Keratinocyte (primary cell): ENCODE measurements at places on chromosomes 3 and 15. TPM values are rescaled to one million over a fixed set of nuclear protein-coding genes. Genes with fewer than 3 reads are reported as not detected.

AGBL1 gene
- not detected in 3 replicates for polyA plus RNA-seq

ACAD11 gene
- polyA plus RNA-seq, result 15.4 to 32.1 TPM (median 28.4 TPM) in 3 replicates

CPNE9 gene
- polyA plus RNA-seq, result not detected in 3 replicates

RPP14 gene
- polyA plus RNA-seq, result 20.6 to 24.6 TPM (median 21.7 TPM) in 3 replicates

EBLN2 gene
- 1.0 to 4.0 TPM (median 2.9 TPM) in 3 replicates for polyA plus RNA-seq

CCR3 gene
- 0.16 to 0.84 TPM (median 0.17 TPM) in 3 replicates for polyA plus RNA-seq

LRRC34 gene
- 0.17 to 0.43 TPM (median 0.36 TPM) in 3 replicates for polyA plus RNA-seq

SENP8 gene
- polyA plus RNA-seq, result 3.1 to 6.0 TPM (median 5.8 TPM) in 3 replicates

ABCF3 gene
- polyA plus RNA-seq, result 39.2 to 53.8 TPM (median 43.5 TPM) in 3 replicates

GRCh38 chr3:72829701-72830100 is 18.5 kb downstream of the SHQ1 start:
- H3K4me3 ChIP-seq, result no peak overlapping the region
- no peak overlapping the region for H3K27ac ChIP-seq
- no peaks in the 10 kb centered on the region for H3K36me3 ChIP-seq
- H3K4me1 ChIP-seq, result no peaks in the 10 kb centered on the region
- DNase-seq, result no peak
- no peaks in the 10 kb centered on the region for H3K27me3 ChIP-seq

- DNase-seq, result no peak
- H3K27me3 ChIP-seq, result no peaks in the 10 kb centered on the region
- no peak overlapping the region for H3K4me3 ChIP-seq
- H3K27ac ChIP-seq, result no peak overlapping the region
- H3K36me3 ChIP-seq, result no peaks in the 10 kb centered on the region
Observed at GRCh38 chr3:188212308-188212969, 58.5 kb downstream of the LPP start.

DNA sequence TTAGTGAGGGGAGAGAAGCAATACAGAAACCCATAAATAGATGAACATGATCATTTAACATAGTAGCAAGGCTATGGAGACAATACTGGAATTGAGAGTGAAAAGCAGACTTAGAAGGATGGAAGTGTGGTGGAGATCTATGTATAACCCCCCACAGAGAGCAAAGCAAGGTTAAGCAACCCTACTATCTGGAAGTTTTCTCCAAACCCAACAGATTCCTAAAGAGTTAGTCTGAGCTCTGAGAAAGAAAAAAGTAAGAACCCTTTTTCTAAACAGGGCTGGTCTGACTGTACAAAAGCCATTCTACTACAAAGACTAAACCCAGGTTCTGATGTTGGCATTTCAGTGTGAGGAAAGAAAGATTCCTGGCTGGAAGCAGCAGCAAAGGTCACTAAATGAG is 153.2 kb downstream of the WNT5A start:
- H3K27me3 ChIP-seq, result no peaks in the 10 kb centered on the region
- H3K36me3 ChIP-seq, result no peaks in the 10 kb centered on the region
- H3K4me1 ChIP-seq, result no peaks in the 10 kb centered on the region
- H3K4me3 ChIP-seq, result no peak overlapping the region

GRCh38 chr15:38525489-38525888 is 39.1 kb downstream of the RASGRP1 start:
- no peaks in the 10 kb centered on the region for H3K4me1 ChIP-seq
- H3K27me3 ChIP-seq, result peaks cover 3% of the 10 kb centered on the region
- H3K27ac ChIP-seq, result no peak overlapping the region
- H3K4me3 ChIP-seq, result no peak overlapping the region

DNA sequence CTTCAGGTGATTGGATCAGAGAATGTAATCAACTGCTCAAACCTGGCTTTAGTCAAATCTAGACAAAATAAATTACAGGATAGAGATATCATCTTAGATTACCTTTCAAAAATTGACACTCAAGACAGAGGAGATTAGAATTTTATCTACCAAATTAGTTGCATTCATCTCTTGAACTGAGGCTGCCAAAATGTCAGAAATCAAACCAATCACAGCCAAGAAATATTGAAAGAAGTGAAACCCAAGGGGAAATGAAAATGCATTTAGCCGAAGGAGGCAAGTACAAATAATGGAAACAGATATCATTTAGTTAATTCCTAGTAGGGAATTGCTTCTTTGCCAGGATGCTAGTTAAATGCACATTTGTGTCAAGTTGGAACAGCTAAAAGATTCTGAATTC is 261.1 kb upstream of the PDZRN3 start:
- no peak overlapping the region for H3K4me3 ChIP-seq
- no peaks in the 10 kb centered on the region for H3K27me3 ChIP-seq
- no peak for DNase-seq
- H3K4me1 ChIP-seq, result no peaks in the 10 kb centered on the region
- no peaks in the 10 kb centered on the region for H3K36me3 ChIP-seq

DNA sequence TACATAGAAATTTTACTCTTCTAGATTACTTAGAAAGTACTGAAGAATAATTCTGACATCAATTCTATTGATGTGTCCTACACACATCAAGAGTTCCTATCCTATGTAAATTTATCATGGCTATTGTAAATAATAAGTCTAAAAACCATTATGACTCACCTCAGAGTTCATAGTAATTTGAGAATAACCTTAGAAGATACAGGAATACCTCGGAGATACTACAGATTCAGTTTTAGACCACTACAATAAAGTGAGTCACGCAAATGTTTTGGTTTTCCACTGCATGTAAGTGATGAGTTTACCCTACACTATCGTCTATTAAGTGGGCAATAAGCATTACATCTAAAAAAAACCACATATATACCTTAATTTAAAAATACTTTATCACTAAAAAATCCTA is 74.8 kb downstream of the NR1I2 start:
- no peaks in the 10 kb centered on the region for H3K4me1 ChIP-seq
- no peaks in the 10 kb centered on the region for H3K27me3 ChIP-seq
- no peak for DNase-seq
- H3K4me3 ChIP-seq, result no peak overlapping the region
- H3K27ac ChIP-seq, result no peak overlapping the region

- no peaks in the 10 kb centered on the region for H3K27me3 ChIP-seq
- no peaks in the 10 kb centered on the region for H3K4me1 ChIP-seq
- no peak overlapping the region for H3K27ac ChIP-seq
- no peak for DNase-seq
- no peaks in the 10 kb centered on the region for H3K36me3 ChIP-seq
Observed at GRCh38 chr3:17707813-17708543, 34.5 kb downstream of the TBC1D5 start.

DNA sequence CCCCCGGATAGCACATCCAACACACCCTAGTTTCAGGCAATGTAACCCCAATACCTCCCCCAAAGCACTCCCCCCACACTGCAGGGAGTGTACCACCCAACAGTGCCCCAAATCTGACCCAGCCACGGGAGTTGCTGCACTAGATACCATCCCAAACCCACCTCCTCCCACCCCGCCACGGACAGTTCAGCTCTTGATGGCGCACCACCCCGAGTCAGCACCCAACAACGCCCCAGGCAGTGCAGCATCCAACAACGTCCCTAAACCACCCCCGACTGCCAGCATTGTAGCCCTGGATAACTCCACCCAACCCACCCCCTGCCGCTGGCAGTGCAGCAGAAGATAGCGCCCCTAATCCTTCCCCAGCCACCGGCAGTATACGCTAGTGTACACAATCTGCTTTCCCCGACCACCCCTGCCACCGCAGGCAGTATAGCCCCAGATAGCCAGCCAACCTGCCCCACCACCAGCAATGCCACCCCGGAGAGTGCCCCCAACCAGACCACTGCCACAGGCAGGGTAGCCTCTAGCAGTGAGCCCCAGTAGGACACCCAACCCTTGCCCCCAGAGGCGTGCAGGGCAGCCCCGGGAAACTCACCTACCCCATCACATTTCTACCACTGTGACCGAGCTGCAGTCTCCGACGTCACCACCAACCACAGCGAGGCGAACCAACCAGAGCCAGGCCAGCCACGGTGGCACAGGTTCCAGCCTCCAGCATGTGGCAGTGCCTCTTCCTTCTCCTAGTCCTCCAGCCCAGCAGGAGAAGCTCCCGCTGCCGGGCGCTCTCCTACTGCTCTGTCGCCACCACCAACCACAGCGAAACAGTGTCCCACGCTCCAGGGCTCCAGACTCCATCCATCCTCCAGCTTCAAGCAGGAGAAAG is 178.1 kb downstream of the POTEB3 start:
- no peak overlapping the region for H3K4me3 ChIP-seq
- DNase-seq, result no peak
- no peaks in the 10 kb centered on the region for H3K36me3 ChIP-seq
- no peaks in the 10 kb centered on the region for H3K4me1 ChIP-seq

DNA sequence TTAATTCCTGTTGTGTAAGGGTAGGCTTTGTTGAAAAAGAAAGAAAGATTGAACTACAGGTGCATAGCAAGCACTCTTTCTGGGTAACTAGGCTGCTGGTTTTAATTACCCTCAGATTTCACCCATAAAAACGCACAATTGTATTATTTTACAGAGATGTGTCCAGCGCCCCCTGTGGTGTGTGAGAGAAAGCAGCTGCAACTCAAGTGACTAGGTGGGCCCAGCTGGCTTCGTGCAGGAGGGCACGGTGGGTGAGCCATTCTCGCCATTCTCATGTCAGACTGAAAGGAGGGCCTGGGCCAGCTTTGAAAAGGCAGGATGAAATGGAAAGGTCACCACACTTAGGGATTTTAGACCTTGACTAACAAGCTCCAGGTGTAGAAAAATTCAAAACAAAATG is 122.6 kb downstream of the LRIG1 start:
- no peak overlapping the region for H3K27ac ChIP-seq
- no peaks in the 10 kb centered on the region for H3K27me3 ChIP-seq
- H3K4me1 ChIP-seq, result no peaks in the 10 kb centered on the region
- no peak for DNase-seq
